ENCODE measurements at places on chromosomes 7 and 10.

DNA sequence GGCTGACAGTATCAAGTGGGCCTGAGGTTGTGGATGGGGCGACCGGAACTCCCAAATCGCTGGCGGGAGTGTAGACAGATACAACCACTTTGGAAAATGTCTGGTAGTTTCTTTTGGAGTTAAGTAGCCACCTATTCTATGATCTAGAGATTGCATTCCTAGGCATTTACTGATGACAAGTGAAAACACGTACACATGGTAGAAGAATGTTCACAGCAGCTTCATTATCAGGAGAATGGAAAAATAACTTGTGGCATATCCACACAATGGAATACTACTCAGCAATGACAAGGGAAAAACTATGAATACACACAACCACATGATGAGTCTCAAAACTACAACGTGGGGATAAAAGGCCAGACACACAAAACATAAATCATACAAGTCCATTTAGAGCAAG is 146.0 kb downstream of the MYOF start:
- no peak for DNase-seq

- no peak for DNase-seq
Observed at GRCh38 chr7:100538348-100538653, 702 bp upstream of the AGFG2 start.

GRCh38 chr7:137703291-137704010 is 143.3 kb downstream of the DGKI start:
- no peak for DNase-seq

DNA sequence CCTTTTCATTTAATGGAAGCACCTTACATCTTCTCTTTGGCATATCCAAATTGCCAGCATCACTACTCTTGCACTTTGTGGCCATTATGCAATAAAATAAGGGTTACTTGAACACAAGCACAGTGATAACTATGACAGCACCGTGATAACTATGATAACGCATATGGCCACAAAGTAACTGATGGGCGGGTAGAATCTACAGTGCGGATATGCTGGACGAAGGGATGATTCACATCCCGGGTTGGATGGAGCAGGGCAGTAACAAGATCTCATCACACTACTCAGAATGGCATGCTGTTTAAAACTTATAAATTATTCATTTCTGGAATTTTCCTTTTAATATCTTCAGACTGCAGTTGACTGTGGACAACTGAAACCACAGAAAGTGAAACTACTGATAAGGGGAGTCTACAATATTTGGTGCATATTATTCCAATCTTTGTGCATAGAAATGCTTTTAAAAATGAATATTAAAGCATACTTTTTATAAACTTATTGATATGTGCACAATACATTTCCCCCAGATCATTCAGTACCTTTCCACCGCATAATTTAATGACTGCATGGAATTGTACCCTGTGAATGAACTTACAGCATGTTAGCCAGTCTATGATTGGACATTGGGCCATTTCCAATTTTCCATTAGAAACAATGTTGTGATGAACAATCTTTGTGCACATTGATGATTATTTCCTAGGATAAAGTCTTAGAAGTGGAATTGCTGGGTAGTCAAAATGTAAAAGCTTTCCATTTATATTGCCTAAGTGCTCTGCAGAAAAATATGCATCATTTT is 136.4 kb downstream of the WNT2 start:
- no peak for DNase-seq

DNA sequence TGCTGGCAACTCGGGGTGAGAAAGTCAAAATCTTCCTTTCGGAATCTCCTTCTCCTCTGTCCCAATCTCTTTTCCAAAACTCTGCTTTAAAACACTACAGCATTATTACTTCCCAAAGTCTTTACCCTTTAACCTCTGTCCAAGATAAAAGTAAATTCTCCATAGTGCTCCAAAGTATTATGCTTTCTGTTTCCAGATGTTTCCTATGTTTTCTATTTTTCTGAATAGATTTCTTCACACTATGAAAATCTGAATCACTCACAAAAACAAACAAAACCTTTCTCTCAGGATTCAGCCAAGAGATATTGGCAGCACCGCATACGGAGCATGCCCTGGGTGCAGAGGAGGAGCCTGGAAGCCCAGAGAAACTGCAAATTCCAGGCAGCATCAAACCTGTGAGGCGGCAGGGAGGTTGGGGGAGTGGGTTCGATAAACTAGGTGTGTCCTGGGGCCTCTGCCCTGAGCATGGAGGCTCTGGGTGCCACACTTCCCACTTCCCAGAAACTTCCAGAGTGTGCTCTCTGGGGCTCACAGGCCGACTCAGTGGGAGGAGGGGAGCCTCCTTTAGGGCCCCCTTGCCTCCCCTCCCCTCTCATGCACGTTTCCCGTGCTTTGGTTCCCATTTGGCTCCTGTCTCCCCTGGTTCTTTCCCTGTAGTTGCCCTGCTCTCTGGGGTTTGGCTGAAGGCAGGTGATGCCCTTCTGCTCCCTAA is 35.6 kb downstream of the VIPR2 start:
- DNase-seq = no peak

DNA sequence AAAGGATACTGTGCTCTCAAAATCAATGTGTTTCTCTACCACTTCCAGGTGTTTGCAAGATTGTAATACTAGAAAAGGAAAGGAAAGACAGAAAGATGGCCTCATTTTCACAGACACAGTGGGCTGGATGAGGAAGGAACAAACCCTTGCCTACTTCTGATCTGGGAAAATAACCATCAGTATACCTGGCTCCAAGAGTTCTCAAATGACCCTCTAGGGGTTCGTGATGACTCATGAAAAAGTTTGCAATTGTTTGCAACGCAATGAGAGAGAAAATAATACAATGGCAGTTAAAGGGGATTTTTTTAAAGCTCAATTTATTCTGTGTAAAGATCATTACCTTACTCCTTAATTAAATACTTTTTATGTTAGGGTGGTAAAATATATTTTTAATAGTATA is 197.6 kb upstream of the INHBA start:
- DNase-seq = no peak

DNA sequence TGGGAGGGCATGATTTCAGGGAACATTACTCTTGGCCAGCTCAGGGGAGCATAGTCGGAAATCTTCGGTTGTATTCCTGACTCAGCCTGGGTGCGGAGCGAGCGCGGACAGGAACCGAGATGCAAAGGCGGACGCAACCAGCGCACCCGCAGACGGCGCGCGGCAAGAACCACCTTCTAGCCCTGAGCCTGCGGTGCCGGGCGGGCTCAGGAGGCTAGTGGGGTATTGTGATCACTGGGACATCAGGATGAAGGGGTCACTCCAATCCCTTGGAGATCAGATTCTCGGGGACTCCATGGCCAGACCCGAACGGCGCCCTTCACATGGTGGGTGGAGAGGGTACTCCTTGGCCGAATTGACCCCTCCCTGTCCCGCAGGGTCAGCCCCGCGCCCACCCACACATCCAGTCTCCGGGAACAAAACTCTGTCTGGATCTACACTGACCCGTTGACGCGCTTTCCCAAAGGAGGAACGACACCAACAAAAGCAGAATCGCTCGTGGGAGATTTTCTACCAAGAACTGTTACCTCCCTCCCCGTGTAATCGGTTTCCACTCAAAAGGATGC is 730.5 kb downstream of the ZWINT start:
- DNase-seq = no peak

DNA sequence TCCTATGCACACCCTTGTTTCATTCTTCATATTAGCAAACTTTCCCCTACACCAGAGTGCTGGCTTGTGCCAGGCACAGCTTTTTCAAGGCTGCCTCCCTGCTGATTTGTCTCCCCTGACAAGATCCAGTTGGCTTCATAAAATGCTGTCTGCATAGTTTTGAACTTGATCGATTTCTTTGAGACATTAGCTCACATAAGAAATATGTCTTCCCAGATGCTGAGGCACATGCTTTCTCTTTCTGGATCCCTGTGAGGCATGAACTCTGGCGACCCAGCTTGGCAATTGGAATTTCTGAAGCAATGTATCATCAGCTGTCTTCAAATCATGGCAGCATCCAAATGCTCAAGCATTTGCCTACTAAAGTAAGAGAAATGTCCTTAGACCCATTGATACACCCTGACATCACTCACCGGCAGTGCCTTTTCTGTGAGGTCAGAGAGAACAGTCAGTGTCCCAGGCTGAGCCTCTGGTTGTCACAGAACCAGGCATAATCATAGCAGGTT is 616.4 kb upstream of the GHITM start:
- DNase-seq = no peak

DNA sequence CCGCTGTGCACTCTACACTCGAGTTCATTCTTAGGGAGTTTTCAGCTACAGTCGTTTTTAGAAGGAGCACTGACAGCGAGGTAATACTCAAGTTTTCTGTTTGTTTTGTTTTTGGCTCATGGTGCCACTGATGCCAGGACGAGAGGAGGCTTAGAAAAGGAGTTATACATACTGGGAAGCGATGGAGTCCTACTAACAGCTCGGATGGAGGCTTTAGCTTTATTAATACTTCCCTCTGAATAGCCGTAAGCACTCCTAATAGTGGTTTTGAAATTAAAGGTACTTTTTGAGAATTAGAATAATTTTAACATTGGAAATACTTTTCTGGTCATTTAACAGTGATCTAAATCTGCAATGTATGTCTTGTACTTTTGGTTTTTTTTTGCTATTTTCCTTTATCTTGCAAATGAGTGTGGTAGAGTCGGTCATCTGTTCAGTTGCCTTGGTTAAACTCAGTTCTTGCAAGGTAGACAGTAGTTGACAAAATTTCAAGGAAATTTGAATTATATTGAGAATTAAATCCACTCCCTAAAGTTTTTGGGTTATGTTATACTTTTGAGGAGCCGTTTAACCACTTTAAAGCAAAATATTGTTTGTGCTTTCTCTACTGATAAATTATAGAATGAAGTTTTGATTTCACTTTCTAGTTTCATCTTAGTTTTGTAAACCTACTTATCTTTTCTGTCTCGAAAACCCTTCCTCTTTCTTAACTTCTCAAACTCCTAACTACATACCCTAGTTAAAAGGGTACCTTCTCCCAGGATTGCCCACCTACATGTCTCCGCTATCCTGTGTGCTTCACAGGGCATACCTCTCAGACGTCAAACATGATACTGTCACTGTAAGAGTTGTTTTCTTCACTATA is 1.5 kb downstream of the HBP1 start:
- no peak for DNase-seq

DNA sequence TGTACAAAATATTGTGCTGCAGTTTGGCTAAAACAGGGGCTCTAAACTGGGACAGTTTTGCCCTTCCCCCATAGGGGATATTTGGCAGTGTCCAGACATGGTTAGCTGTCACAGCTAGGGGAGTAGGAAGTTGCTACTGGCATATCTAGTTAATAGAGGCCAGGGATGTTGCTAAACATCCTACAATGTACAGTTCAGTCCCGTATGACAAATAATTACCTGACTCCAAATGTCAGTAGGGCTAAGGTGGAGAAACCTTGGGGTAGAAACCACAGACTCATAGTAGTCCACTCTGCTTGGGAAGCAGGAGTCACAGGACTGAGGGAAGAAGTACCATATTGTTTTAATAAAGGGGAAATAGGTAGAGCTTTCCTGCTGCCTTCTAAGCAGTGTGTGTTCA is 39.8 kb downstream of the WBP1L start:
- no peak for DNase-seq

- DNase-seq = no peak
Observed at GRCh38 chr7:3497796-3498195, 196.7 kb downstream of the SDK1 start.

DNA sequence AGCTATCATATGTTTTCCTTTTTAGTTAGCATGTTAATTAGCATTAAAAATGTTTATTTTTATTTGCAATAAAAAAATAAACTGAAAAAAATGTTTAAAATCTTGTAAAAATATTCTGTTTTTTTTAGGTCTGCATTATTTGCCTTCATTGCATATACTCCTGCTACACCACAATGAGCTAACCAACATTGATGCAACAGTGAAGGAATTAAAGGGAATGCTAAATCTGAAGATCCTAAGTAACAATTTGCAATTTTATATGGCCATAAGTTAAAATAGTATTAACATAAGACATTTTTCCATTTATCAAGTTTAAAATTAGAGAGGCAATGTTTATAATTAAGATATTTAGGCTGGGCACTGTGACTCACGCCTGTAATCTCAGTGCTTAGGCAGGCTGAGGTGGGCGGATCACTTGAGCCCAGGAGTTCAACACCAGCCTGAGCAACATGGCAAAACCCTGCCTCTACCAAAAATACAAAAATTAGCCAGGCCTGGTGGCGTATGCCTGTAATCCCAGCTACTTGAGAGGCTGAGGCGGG is 32.2 kb downstream of the LRRC72 start:
- DNase-seq = no peak

DNA sequence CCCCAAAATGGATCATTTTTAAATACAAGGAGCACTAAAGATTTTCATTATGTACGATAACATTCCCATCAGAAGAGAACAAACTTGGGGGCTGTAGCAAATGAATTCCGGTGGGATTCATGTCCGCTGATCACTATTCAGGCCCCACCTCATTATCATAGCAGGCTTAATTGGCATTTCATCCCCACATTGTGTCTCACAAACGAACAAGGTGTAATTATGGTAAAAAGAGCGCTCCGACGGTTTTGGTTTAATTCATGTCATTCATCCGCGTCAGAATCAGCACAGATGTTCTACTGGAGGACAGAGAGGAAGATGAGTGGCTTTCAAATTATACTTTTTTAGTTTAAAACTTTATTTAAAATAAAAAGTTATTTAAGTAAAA is 124.7 kb downstream of the MAD1L1 start:
- no peak for DNase-seq

- DNase-seq = no peak
Observed at GRCh38 chr7:141243368-141243767, 169.5 kb downstream of the TMEM178B start.

GRCh38 chr7:146876411-146876810 is 759.8 kb downstream of the CNTNAP2 start:
- no peak for DNase-seq

- no peak for DNase-seq
Observed at GRCh38 chr10:26844396-26844975, 16.3 kb downstream of the ABI1 start.

DNA sequence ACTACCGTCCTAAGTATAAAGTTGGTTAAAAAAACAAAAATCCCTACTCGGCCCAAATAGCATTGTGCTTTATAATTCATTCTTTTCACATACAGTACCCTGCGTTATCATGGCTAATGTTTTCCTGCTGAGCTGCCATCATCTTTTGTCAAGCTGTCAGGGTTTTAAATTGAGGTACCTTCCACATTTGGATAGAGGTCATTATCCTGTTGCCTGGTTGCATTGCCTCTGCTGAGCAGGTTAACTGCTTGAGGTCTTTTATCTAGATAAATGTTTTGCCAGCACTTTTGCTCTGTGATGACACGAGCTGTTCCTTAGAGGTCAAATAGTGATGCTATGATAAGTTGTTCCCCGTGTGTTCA is 94.4 kb upstream of the FZD1 start:
- DNase-seq = no peak

- DNase-seq = no peak
Observed at GRCh38 chr7:24434972-24435371, 138.3 kb upstream of the PALS2 start.

- DNase-seq = no peak
Observed at GRCh38 chr10:5960070-5960972, 17.0 kb downstream of the IL15RA start.
